Immature natural killer cell (primary cell): ENCODE measurements at places on chromosomes 7 and 10.

DNA sequence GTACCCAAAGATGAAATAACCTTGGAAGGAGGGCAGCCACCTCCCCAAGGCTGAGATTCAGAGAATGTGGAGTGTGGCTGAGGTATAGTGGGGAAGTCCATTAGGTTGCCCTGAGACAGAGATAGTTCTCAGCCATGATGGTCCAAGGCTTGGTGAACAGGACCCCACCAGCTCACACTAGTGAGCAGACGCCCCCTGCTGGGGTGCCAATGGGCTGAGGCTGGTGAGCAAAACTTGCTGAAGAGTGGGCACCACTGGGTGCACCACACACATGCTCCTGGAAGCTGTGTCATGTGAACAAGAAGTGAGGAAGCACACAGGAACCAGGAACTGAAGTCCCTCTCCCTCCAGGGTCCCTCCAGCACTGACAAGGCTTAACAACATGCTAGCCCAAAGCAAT lies 8.9 kb downstream of the FBXL13 start:
- peak; percentile 14 for DNase-seq

- DNase-seq = no peak
Observed at GRCh38 chr7:17015598-17016031, 133.8 kb upstream of the AGR3 start.

GRCh38 chr7:21261627-21262594 lies 166.0 kb upstream of the SP4 start:
- peak; percentile 59 for DNase-seq

DNA sequence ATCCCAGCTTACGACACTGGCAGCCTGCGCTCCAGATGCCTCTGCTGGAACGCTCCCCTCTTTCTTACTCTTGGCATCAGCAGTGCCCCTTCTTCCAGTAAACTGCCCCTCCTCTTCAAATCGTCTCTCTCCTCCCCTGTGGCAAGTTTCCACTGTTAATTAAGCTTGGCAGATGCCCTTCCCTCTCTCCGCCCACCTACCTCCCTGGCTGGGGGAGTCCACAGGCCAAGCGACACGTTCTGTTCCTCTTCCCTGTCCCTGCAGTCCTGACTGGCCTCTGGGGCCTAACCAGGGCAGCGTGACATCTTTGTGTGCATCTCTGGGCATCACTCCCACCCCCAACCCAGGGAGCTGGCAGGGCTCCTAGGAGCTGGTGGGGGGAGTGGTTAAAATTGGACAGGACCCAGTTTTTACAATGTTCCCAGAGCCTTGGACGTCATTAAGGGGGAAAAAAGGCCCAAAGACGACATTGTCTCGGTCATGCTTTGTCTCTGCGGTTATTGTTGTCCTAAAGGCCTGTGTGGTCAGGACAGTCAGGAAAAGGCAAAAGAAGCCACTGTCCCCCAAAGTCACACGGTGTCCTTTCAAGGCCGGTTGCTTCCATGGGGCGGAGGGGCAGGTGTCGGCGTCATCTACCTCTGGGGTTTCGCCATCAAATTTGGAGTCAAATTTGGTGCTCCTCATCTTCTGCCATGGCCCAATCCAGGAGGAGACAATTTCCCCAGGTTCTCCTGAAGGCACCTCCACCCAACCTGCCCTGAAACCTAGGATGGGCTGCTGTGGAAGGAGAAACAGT lies 54.2 kb downstream of the DLG5 start:
- DNase-seq = no peak

GRCh38 chr10:57992321-57993077 lies 275.2 kb downstream of the IPMK start:
- DNase-seq = no peak

DNA sequence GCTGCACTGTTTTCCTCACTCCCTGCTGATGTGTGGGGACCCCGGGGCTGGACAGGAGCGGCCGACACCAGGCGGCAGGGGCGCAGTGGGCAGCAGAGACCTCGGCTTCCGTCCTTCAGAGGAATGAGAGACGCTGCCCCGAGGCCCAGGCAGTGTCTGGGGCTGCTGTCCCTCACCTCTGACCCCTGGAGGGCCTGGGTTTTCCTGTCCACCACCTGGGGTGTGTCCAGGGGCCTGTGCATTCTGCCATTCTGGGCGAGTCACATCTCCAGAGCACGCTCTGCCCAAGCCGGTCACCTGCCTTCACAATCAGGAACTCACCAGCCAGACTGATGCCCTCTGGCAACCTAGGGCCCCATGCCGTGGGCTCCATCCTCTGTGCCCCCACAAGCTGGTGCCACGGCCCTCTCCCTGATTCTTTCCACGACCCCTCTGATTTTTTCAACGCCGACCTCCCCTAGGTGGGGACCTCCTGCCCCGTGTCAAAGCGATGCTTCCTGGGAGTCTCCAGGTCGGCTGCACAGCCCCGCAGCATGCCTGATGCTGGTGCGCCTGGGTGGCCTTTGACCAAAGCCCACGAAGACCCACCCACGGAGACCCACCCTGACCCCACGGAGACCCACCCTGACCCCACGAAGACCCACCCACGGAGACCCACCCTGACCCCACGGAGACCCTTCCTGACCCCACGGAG lies 53.7 kb upstream of the CFAP46 start:
- no peak for DNase-seq

GRCh38 chr7:68694656-68695055 lies 903.6 kb upstream of the AUTS2 start:
- no peak for DNase-seq

- DNase-seq = no peak
Observed at GRCh38 chr7:130037703-130038102, 13.5 kb downstream of the ZC3HC1 start.
